NCI-H1436 (cell line): ENCODE measurements at places on chromosomes 6 and 20.
A peak's percentile ranks its signal among the peaks of the same experiment; 100 is the strongest.

- DNase-seq = no peak
Observed at GRCh38 chr20:62979876-62980373, 26.8 kb downstream of the BHLHE23 start.

DNA sequence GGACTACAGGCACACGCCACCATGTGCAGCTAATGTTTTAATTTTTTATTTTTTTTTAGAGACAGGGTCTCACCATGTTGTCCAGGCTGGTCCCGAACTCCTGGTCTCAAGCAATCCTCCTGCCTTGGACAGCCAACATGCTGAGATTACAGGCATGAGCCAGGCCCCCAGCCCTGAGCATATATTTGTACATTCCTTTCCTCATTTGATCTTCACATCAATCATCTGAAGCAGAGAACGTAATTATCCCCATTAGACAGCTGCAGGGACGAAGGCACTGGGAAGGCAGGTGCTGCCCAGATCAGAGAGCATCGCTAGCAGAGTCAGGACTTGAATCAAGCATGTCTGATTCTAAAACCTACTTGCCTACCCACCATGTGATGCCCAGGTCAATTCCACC is 41.0 kb upstream of the SIRPA start:
- DNase-seq = peak; percentile 41

DNA sequence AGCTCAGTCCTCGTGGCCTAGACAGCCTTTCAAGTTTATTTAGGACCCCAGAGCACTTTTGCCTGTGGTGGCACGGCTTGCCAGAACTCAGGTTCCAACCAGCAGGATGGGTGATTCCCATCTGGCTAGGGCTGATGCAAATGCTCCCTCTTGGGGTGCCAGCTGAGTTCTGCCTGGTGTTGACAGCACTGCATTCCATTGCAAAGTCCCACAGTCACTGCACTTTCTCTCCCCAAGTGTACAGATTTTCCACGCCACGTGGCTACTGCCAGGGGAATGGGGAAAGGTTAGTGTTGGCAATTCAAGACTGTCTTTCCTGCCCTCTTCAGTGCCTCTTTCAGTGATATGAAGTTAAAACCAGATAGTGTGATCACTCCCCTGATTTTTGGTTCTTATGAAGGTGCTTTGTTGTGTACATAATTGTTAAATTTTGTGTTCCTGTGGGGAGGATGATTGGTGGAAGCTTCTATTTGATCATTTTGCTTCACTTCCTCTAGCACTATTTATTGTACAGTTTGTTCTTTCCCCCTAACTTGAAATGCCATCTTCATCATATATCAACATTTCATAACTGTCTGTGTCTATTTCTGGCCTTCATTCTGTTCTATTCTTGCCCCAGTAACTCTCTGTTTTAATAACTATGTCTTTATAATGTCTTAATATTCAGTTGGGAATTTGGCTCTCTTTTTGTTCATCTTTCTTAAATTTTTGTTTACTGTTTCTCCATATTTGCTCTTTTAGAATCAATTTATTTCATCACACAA is 86.2 kb downstream of the CFAP61 start:
- DNase-seq = no peak

DNA sequence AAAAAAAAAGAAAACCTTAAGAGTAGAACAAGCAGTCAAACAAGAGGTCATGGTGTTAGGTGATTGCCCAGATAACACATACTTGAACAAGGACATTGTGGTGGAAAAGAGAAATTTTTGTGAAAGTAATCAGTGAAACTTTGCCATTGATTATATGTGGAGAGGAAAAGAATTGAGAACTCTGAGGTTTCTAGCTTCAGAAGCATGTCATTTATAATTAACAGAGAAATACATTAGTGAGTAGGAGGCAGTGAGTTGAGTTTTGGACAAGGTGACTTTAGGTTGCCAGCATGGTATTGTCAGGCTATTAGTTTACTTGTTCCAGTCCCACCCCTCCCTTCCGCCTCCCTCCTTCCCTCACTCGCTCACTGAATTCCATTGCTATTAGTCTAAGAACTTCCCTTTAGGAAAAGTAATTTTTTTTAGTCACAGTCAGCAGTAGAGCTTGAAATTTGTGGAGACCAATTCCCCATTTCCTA is 17.2 kb downstream of the TAB2 start:
- no peak for DNase-seq

DNA sequence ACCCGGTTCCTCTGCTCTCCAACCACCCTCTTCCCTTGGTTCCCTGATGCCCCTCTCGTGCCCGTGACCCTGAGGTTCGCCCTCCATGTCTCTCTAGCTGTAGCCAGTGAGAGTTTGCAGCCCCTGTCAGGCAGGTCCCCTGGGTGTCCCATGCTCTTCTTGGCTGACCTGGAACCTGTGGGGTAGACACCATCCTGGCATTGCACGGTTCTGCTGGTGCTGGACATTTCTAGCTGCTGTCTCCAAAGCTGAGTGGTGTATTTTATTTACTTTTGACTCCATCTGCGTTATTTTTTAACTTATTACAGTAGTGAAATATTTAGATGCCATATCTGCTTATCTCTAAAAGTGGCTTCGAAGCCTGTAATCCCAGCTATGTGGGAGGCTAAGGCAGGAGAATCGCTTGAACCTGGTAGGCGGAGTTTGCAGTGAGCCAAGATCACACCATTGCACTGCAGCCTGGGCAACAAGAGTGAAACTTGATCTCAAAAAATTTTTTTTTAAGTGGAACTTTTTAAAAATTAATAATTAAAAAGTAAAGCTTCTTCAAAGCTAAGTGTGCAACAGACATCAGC is 12.5 kb downstream of the ENTPD6 start:
- no peak for DNase-seq

- DNase-seq = no peak
Observed at GRCh38 chr20:47048054-47048453, 153.4 kb downstream of the EYA2 start.

DNA sequence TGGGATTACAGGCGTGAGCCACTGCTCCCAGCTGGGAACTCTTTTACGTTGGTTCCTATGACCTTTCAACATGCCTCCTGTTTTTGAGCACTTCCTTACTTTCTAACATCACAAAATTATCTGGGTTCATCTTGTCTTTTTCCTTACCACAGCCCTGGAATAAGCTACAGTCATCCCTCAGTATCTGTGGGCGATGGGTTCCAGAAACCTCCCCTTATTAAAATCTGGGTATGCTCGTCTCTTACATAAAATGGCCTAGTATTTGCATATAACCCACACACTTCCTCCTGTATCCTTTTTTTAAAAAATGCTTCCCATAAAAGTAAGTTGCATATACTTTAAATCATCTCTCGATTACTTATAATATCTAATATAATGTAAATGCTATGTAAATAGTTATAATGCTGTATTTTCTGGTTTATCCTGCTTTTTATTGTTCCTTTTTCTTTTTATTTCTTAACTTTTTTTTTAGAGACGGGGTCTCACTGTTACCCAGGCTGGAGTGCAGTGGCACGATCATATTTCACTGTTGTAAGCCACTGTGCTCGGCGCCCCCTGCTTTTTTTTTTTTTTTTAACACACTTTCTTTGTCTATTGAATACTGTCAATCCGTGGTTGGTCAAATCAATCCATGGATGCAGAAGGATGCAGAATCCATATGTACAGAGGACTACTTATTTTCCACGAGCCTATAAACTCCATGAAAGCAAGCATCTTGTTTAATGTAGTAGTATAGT is 9.2 kb downstream of the RPF2 start:
- no peak for DNase-seq

DNA sequence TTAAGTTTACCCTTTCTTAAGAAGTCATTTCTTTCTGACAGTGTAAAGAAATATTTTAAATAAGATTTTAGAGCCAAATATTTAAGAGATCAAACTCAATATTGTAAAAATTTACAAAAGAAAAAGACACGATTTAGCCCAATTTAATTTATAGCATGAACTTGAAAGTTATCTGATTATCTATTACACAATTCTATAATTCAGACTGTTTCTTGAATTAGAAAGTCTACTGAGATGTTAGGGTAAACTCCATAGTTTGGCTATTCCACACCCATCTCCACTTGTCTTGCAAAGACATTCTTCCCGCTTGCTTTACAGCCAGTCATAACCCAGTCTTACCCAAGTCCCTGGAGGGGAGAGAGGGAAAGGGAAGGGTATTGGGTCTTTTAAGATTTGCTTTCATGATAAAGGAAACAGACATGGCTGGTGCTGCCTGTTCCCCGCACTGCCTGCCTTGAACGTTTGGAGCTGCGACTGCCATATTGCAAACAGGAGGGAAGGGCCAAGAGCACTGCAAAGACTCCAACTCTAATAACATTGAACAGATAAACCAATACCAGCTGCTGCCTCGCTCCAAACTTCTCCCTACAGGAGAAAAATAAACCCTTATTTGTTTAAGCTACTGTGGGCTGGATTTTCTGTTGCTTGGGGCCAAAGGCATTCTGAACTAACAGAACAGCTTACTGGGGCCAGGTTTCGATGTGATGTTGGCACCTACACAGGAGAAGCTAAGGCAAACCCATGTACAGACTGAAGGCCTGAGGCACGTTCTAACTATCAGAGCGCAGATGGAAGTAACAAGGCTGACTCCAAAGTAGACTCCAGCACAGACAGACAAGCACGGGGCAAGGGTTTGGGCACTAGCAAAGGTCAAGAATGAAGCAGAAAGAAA is 552.3 kb upstream of the JARID2 start:
- no peak for DNase-seq

DNA sequence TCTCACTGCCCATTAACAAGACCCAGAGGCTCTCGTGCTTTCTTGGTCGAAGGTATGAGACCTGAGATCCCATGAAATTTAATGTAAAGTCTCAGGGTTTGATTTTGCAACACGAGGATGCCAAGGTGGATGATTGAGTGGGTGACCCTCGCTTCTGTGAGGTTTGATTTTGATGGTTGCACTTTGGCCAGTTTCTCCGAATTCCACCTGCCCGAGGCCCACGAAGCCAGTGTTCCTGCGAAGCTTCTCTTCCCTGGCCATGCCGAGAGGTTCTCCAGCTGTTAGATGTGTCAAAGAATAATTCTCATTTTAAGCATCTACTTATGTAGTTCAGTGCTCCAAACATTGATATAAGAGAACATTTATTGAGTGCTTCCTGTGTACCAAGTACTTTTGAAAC is at the start of gene KIF25:
Gene KIF25 (plus strand): TSS at position 30 of the 400 bp plus-strand sequence. CDS start 31,915 bp downstream, outside the sequence.
- no peak for DNase-seq
